ENCODE measurements at places on chromosomes 6 and 20. TPM values are rescaled to one million over a fixed set of nuclear protein-coding genes. Genes with fewer than 3 reads are reported as not detected.

The MUC22 gene
- total RNA-seq, result not detected

The C4B gene
- total RNA-seq, result 6.0 TPM

The FAXC gene
- total RNA-seq, result 1.2 TPM

The PNPLA1 gene
- total RNA-seq, result not detected

The LAMA2 gene
- total RNA-seq, result 58.3 TPM

The OR2H2 gene
- total RNA-seq, result not detected
